Activated gamma-delta T cell (primary cell): ENCODE measurements at places on chromosomes 16 and 17.

GRCh38 chr16:30087181-30087898 lies 4.4 kb downstream of the TBX6 start:
- DNase-seq = no peak

- DNase-seq = no peak
Measured at GRCh38 chr16:87939562-87940423, 3.5 kb upstream of the CA5A start.

DNA sequence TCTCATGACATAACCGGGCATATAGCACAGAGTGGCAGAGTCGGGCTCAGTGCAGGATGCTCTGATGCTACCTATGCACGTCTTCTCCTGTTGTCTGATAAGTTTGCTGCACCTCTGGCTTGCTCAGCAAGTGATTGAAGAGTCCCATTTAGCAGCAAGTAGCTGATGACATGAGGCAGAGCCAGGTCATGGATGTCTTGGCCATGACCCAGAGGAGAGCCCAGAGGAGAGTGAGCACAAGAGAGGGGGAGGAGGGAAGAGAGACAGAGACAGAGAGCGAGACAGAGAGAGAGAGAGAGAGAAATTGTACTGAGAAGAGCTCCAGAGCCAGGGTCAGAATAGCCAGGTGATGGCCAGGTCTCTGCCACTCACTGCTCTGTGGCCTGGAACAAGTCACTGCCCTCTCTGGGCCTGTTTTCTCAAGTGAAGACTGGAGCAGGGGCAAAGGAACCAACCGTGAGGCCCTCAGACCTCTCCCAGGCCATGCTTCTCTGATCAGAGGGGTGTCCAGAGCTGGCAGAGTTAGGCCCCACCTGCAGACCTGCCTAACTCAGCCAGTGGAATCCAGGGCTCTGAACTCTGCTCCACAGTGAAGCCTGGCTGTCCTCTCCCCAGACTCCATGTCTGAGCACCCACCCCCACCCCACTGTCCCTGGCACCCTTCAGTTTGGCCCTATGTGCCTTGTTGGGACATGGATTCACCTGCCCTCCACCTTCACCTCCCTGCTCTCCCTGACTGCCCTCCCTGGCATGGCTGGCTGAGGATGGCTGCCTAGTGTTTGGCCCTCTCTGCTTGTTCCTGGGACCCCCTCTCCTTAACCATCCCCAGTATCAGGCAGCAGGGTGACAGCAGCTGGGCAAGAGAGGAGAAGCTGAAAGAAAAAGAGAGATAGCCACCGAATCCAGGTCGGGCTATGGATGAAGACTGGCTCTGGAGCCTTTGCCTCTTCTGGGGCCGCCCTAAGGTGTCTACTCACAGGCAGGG lies 4.3 kb upstream of the KRT35 start:
- no peak for DNase-seq

GRCh38 chr16:28254158-28254557 lies 38.2 kb upstream of the SBK1 start:
- no peak for DNase-seq

- DNase-seq = no peak
Measured at GRCh38 chr17:20920095-20920814, 122.6 kb downstream of the USP22 start.

- no peak for DNase-seq
Measured at GRCh38 chr17:48385319-48385718, 44.7 kb downstream of the SKAP1 start.

- no peak for DNase-seq
Measured at GRCh38 chr17:49018116-49018612, 21.0 kb downstream of the IGF2BP1 start.

GRCh38 chr17:35011671-35012216 lies 31.4 kb downstream of the LIG3 start:
- no peak for DNase-seq

DNA sequence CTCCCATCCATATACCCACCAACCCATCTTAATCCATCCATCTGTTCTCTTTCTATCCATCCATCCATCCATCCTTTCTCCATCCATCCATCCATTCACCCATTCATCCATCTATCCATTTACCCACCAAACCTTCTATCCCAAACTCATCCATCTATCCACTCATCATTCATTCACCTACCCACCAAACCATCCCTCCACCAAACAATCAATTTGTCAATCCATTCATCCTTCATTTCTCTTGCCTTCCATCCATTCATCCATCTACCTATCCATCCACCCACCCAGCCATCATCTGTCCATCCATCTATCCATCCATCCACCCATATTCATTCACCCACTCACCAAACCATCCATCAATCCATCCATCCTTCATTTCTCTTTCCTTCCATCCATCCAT lies 44.6 kb upstream of the CIBAR2 start:
- DNase-seq = no peak
